ENCODE measurements at places on chromosomes 12 and 14.

GRCh38 chr12:26226122-26226521 is 30.7 kb downstream of the SSPN start:
- DNase-seq = no peak

- DNase-seq = no peak
Measured at GRCh38 chr12:22318108-22318737, 16.3 kb downstream of the ST8SIA1 start.

DNA sequence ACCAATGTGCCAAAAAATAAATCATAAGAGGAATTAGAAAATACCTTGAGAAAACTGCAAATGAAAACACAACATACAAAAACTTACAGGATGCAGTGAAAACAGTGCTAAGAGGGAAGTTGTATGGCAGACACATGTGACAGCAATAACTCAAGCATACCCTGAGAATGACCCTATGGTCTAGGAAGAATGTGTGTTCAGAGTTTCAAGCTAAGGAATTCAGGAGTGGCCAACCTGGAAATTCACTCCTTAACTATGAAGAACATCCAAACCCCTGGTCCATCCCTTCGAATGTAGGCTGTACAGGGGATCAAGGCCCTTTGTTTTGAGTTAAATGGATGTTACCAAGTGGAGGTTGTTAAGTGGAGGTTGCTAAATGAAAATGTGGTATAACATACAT is 16.7 kb upstream of the TTC9 start:
- no peak for DNase-seq

- no peak for DNase-seq
Measured at GRCh38 chr12:5864972-5865371, 80.1 kb downstream of the ANO2 start.

GRCh38 chr14:66140213-66140918 is 345.8 kb upstream of the CCDC196 start:
- DNase-seq = no peak

- no peak for DNase-seq
Measured at GRCh38 chr14:33833706-33834465, 117.0 kb downstream of the EGLN3 start.
